Right lung (tissue), 10 donors: ENCODE measurements at places on chromosomes 11 and 22. TPM values are rescaled to one million over a fixed set of nuclear protein-coding genes. Genes with fewer than 3 reads are reported as not detected.

GRCh38 chr11:132933703-132934102 is 598.6 kb downstream of the OPCML start:
- DNase-seq: no peak

DNA sequence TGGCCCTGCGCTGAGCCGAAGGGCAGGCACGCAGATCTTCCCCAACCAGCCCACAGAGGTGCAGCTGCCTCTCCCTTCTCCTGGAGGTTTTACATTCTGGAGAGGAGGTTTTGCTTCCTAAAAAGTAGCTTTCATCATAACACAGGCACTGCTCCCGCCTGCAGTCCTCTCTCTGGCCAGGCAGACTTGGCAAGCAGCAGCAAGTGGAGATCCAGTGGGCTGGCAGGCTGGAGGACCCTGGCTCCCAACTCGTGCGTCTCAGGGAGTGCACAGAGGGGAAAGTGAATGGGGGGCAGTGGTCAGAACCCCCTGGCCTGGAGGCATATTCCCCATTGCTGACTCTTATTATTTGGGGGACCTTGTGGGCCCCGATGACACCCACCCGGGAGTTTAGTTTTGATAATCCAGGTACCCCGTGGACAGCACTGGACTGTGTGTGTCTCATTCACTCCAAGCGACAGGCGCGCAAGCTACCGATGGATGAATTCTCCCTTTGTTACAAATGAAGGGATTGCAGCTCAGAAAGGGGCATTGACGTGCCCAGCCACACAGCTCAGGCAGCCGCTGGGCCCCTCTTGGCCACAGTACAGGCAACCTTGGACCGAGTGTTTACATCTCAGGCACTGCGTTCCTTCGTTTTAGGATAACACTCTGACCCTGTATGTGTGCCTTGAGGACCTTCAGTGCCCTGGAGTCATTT is 1223.9 kb downstream of the BRD1 start:
- DNase-seq: no peak

- no peak for DNase-seq
Observed at GRCh38 chr11:83818349-83818748, 532.2 kb upstream of the CCDC90B start.

GRCh38 chr11:129620237-129621104 is 195.2 kb upstream of the TMEM45B start:
- no peak for DNase-seq

- no peak for DNase-seq
Observed at GRCh38 chr22:49687333-49687732, 140.3 kb downstream of the BRD1 start.

DNA sequence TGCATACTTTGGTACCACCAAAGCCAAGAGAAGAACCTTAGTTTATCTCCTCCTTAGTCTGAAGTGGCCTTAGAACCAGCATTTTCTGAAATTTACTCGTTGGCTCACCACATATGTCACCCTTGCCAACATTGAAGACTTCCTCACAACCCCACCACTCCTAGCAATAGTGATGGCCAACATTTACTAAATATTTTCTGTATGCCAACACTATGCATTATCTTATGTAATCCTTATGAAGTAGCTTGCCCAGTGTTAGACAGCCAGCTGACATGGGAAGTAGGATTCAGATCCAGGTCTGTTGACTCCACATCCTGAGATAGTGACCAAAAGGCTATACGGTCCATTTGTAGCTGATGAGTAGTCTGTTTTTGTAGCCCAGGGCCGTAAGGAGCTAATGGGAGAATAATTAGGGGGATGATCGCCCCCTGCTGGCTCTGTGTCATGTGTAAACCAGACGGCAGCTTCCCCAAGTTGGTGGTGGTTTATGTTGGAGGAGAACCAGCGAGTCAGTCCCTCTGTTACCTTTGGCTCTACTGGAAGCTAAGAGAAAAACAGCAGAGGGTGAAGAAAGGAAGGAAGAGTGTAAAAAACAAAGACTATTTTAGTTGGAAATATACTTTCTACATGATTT is 120.5 kb upstream of the RASSF10 start:
- peak; percentile 80 for DNase-seq

- DNase-seq: no peak
Observed at GRCh38 chr11:41456269-41456668, 3.2 kb downstream of the LRRC4C start.

DNA sequence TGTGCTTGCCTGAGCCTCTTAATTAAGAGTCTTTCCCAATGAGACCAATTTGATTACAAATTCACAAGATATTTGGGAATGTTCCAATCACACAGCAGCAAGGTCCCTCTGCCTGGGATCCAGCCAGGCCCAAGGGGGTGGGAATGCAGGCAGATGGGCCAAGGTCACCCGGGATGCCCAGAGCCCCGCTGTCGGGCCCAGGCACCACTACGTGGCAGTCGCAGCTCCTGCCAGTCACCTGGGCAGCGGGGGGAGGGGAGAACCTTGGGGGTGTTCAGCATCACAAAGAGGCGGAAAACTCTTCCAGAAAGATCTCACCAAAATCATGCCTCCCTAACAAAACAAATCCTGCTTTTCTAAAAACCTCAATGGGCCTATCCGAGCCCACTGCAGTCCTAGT is 30.9 kb downstream of the PPM1F start:
- no peak for DNase-seq

Gene MCAM
- 108 TPM for polyA plus RNA-seq

Gene ZP1
- not detected for polyA plus RNA-seq

Gene ANO9
- 4.5 TPM for polyA plus RNA-seq

Gene MAPK8IP2
- 0.85 TPM for polyA plus RNA-seq

Gene CCDC188
- 1.5 TPM for polyA plus RNA-seq
